Activated T-helper 17 cell treated with anti-CD3 and anti-CD28 coated beads, Interleukin-2, amount 50 U/mL, for 72 hours (primary cell): ENCODE measurements at places on chromosomes 5 and 9.

GRCh38 chr5:179140293-179140692 is 80.1 kb downstream of the ZNF354C start:
- ATAC-seq: no peak

DNA sequence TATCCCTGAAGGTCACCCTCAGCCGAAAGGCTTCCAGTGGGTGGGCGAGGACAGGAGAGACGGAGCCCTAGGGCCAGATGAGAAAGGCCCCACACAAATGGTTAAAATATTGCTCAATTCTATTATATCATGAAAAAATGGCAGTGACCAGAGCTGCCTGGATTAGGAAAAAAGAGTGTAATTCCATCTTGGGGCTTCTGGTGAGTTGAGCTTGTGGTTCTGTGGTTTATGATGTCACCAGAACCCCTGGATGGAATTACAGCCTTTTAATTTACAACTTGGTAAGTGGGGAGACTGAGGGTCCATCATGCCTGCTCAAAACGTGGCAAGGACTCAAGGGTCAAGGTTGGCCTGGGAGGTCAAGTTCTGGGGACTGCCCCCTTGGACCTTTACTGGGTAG is 55.5 kb upstream of the STC2 start:
- ATAC-seq: no peak

- ATAC-seq: no peak
Measured at GRCh38 chr9:131617611-131618010, 72.3 kb downstream of the PRRT1B start.

GRCh38 chr5:126003309-126003708 is 419.9 kb upstream of the GRAMD2B start:
- no peak for ATAC-seq
